Inflammatory macrophage treated with lipopolysaccharide for 4 hours (primary cell): ENCODE measurements at places on chromosomes 4 and X.

DNA sequence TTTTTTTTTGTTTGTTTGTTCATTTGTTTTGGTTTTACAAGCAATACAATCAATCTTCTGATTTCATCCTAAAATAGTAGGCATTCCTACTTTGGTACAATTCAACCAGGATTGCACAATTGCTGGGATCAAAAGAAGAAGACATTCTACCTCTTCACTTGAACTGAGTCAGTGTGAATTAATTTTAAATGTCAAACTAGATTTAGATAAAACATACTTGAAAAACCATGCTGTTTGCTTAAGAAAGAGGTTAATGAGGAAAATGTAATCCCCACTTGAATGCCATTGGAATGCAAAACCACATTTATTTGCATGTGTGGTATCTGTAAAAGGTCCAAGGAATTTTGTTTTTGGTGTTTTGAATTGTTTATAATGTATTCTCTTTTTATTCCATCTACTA lies 40.5 kb downstream of the HAND2 start:
- DNase-seq, result no peak

- no peak for DNase-seq
These were observed 130.0 kb downstream of the SOWAHB start for GRCh38 chr4:76767983-76768382.

GRCh38 chrX:55489314-55490009 lies at the start of gene USP51:
Gene USP51 (minus strand): TSS chrX:55489848. CDS start chrX:55488939, 909 bp downstream.
- peak; percentile 36 for DNase-seq

GRCh38 chr4:34412233-34412632 lies 1832.1 kb downstream of the ARAP2 start:
- no peak for DNase-seq

DNA sequence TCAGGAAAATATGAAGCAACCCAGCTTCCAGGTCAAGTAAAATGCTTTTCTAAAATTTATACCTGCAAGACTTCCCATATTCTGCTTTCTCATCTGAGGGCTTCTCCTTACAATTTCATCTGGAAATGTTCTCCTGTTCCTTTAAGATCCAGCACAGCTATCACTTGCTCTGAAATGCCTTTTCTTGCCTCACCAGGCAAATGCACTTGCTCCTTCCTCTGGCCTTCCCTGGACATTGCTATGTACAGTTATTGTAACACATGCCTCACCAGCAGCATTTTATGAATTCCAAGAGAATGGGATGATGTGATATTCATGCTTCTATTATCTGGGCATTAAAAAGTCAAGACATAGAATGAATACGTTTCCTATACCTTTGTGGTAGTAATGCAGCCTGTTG lies 842.1 kb upstream of the INTU start:
- DNase-seq, result no peak

GRCh38 chr4:23962462-23962861 lies 72.6 kb upstream of the PPARGC1A start:
- DNase-seq, result no peak

- DNase-seq, result no peak
These were observed 14.3 kb upstream of the FAM241A start for GRCh38 chr4:112130906-112131305.

DNA sequence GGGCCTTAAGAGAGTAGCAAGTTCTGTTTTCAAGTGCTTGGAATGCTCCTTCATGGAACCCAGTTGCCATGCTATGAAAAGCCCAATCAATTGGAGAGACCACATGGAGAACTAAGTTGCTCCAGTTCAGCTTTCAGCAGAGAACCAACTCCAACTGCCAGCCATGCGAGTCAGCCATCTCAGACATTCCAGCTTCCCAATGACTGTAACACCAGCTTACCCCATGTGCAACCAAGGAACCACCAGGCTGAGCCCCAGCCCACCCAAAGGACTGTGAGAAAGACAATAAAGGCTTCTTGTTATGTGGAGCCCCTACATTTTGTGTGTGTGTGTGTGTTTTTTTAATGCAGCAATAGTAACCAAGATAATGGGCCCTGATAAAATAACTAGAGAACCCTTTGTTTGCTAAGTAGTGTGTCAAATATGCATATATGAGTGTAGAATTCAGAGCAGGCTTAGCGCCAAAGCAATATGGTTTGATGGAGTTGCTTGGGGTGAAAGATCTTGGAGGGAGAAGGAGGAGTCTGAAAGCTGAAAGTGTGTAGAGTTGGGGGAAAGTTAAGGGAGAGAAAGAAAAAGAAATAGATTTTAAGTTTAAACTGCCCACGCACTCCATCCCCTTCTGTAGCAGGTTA lies 35.0 kb upstream of the CCKAR start:
- no peak for DNase-seq

GRCh38 chrX:140817943-140818342 lies 108.4 kb downstream of the LINC00632 start:
- peak; percentile 10 for DNase-seq

DNA sequence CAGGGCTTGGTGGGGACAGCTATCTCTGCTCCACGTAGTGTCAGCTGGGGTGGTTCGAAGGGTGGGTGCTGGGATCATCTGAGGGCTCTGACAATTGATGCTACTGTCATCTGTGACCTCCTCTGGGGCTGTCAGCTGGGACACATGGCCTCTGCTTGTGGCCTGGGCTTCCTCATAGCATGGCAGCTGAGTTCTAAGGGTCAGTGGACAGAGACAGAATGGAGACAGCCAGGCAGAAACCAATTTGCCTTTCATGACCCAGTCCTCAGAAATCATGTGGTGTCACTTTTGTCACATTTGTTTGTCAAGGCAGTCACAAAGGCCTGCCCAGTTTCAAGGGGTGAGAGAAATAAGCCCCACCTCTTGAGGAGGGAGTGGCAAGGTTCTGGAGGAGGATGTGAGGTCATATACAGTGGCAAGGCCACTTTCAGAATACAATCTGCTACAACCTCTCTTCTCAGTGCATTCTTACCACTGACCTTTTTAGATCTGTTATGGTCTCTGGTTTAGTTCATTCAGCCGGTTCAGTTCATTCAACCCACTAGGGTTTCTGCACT lies 103.6 kb upstream of the BCOR start:
- DNase-seq, result peak; percentile 11

- no peak for DNase-seq
These were observed 16.1 kb upstream of the PPP2R3B start for GRCh38 chrX:402857-403256.

- DNase-seq, result no peak
These were observed 424.1 kb downstream of the SMARCA1 start for GRCh38 chrX:129099207-129099606.

DNA sequence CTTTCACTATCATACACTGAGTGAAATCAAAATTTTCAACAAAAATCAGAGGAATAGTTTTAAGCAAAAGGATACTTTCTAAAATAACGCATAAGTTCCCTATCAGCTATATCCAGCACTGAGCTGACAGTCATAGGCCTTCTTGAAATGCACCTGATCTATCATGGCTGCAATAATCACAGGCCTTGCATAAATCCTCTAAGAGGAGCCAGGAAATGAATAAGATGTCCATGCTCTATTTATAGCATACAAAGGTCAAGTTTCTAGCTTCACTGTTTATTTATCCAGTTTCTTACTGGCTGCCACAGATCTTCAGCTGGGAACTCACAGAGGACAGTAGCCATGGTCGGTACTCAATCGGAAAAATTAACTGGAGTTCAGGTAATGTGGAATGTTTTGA lies 235.9 kb upstream of the DMD start:
- no peak for DNase-seq

- peak; percentile 54 for DNase-seq
These were observed 102.2 kb downstream of the SEL1L3 start for GRCh38 chr4:25760518-25761157.

- no peak for DNase-seq
These were observed 102.9 kb downstream of the PCDH7 start for GRCh38 chr4:30822911-30823551.

DNA sequence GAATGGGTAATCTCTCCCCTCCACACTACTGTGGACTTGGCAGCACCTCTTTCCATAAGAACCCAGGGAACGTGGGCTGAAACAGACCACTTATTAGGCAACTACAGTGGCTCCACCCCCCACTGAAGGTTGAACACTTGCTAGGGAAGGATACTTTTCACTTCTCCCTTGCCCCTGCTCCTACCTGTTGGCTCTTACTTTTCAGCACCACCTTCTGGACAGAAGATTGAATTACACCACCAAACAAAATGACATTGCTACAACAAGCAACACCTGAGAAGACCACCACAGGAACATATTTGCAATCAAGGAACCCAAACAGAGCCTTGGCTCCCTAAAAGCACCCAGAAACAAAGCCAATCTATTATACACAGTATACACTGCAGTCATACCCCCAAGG lies 132.1 kb upstream of the CXCL13 start:
- no peak for DNase-seq

GRCh38 chr4:186845137-186845842 lies 121.6 kb upstream of the FAT1 start:
- peak; percentile 19 for DNase-seq

GRCh38 chr4:144787365-144788258 lies 141.7 kb downstream of the HHIP start:
- DNase-seq, result peak; percentile 19

GRCh38 chr4:17066972-17067371 lies 168.5 kb upstream of the LDB2 start:
- no peak for DNase-seq

DNA sequence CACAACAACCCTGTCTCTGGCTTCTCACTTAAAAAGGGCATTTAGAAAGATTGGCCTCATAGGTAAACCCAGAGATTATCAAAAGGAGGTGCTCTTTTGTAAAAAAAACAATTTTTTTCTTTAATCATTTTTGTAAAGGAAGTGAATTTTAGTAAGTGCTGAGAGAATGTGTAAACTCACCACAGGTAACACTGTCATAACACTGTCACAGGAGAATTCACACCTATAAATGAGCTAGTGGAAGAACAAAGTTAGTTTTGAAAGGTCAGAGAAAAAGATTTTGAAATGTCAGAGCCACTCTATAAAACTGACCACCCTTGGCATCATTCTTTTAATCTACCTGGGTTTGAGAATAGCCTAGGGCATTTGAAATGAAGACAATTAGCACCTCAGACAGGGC lies 3.3 kb upstream of the SH2D1A start:
- no peak for DNase-seq

GRCh38 chr4:735583-735982 lies 30.0 kb downstream of the PCGF3 start:
- no peak for DNase-seq

- no peak for DNase-seq
These were observed 286.3 kb downstream of the SPRY1 start for GRCh38 chr4:123682931-123683330.

GRCh38 chr4:81486502-81486901 lies 14.8 kb upstream of the RASGEF1B start:
- DNase-seq, result no peak

- no peak for DNase-seq
These were observed 1.5 kb downstream of the ATOH1 start for GRCh38 chr4:93829820-93830687.

- no peak for DNase-seq
These were observed 56.6 kb downstream of the AFM start for GRCh38 chr4:73538162-73538561.

- no peak for DNase-seq
These were observed 1.5 kb upstream of the EIF1AX start for GRCh38 chrX:20143111-20143510.

- no peak for DNase-seq
These were observed 50.2 kb upstream of the TLR3 start for GRCh38 chr4:186018784-186019183.

DNA sequence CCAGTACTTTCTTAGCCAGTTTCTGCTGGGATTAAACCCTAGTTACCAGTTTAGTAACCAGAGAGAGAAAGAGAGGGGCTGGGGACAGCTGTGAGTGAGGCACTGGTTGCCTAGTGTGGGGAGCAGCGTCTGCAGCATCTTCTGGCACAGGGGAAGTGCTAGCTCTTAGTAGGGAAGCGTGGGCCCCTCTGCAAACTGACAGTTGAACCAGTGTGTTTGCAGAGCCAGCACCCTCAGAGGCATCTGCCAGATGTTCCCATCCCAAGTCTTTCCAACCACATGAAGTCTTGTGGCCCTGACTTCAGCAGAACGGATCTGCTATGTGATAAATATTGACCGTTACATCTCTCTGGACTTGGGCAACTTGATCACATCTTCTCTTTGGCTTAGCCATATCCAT lies 15.0 kb downstream of the RBMX2 start:
- DNase-seq, result no peak

GRCh38 chr4:27010334-27010940 lies 149.8 kb downstream of the STIM2 start:
- DNase-seq, result peak; percentile 58

- DNase-seq, result no peak
These were observed 12.0 kb upstream of the CD38 start for GRCh38 chr4:15765910-15766697.

- no peak for DNase-seq
These were observed 171.4 kb downstream of the SH3KBP1 start for GRCh38 chrX:19715711-19716638.

GRCh38 chr4:152301381-152301780 lies 234.5 kb downstream of the FBXW7 start:
- DNase-seq, result no peak

- no peak for DNase-seq
These were observed 1.9 kb downstream of the NEIL3 start for GRCh38 chr4:177311589-177311988.
